ENCODE measurements at places on chromosomes 2 and 18.

GRCh38 chr2:139367416-139367815 lies 587.2 kb upstream of the NXPH2 start:
- no peak overlapping the region for H3K27ac ChIP-seq
- H3K36me3 ChIP-seq, result no peaks in the 10 kb centered on the region
- no peaks in the 10 kb centered on the region for H3K4me1 ChIP-seq
- no peak overlapping the region for H3K4me3 ChIP-seq
- DNase-seq, result no peak

DNA sequence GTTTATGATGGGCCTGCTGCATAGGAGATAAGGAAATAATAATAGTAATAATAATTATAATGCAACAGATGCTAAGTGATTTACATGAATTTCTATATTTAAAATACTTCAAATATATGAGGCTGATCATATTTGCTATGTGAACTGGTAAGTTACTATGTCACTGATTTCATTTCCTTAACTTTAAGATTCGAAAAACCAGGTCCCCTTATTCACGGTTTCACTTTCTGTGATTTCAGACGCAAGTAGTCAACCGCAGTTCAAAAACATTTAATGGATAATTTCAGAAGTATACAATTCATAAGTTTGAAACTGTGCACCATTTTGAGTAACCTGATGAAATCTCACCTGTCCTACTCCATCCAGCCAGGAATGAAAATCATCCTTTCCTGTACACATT lies 1697.1 kb upstream of the LRRTM1 start:
- no peaks in the 10 kb centered on the region for H3K36me3 ChIP-seq
- no peaks in the 10 kb centered on the region for H3K27me3 ChIP-seq
- H3K4me1 ChIP-seq, result no peaks in the 10 kb centered on the region
- H3K27ac ChIP-seq, result no peak overlapping the region
- H3K4me3 ChIP-seq, result no peak overlapping the region

- H3K36me3 ChIP-seq, result no peaks in the 10 kb centered on the region
- peak; percentile 71 for DNase-seq
- H3K4me1 ChIP-seq, result peaks cover 3% of the 10 kb centered on the region
Measured at GRCh38 chr2:7539760-7540159, 622.5 kb downstream of the RNF144A start.

DNA sequence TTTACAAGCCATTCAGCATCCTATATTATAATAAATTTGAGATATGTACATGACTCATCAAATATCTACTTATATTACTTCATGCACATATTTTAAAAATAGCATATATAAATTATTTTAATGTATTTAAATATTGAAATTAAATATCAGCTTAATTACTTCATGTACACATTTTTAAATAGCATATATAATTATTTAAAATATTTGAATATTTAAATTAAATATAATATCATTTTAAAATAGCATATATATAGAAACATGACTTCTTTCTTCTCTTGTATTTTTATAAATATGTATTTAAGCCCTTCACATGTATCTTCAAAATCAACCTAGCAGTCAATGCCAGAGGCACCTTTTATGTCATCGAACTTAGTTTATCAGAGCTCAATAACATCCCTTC lies 298.8 kb upstream of the DSEL start:
- no peak for DNase-seq
- no peaks in the 10 kb centered on the region for H3K4me1 ChIP-seq
- H3K27ac ChIP-seq, result no peak overlapping the region
- no peak overlapping the region for H3K4me3 ChIP-seq
- no peaks in the 10 kb centered on the region for H3K36me3 ChIP-seq

GRCh38 chr2:183740241-183740640 lies 616.0 kb downstream of the NUP35 start:
- H3K27me3 ChIP-seq, result no peaks in the 10 kb centered on the region
- H3K36me3 ChIP-seq, result no peaks in the 10 kb centered on the region
- no peaks in the 10 kb centered on the region for H3K4me1 ChIP-seq
- H3K4me3 ChIP-seq, result no peak overlapping the region
- no peak overlapping the region for H3K27ac ChIP-seq
- DNase-seq, result no peak

GRCh38 chr2:85669549-85669948 lies 1.6 kb upstream of the SFTPB start:
- H3K4me3 ChIP-seq, result no peak overlapping the region
- H3K36me3 ChIP-seq, result no peaks in the 10 kb centered on the region
- H3K27ac ChIP-seq, result no peak overlapping the region

DNA sequence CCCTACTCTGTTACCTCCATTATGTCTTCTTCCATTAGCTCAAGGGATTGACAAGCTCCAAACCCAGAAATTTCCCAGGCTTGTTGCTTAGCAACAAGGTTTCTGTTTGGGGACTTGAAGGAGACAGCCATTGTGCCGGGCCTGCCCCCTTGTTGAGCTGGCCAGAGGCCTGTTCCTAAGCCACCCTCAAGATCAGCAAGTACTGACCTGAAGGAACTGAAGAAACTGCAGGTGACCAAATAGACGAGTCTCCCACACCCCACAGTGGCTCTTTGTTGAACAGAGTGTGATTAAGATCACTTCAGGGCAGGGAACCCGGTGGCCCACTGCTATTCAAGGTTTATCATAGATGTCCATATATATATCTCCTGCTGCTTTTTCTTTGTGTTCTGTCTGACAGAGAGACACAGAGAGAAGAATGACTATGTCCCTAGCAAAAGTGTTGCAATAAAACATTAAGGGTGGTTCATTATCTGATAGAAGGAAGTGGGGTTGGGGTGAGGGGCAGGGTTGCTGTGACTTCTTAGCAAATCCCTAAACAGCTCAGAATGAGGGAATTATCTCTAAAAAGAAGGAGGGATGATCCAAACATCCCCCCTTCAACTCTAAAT lies 69.2 kb downstream of the RNF144A start:
- H3K4me1 ChIP-seq, result peaks cover 4% of the 10 kb centered on the region
- no peak overlapping the region for H3K27ac ChIP-seq
- H3K27me3 ChIP-seq, result no peaks in the 10 kb centered on the region
- H3K4me3 ChIP-seq, result no peak overlapping the region
- DNase-seq, result no peak

- DNase-seq, result no peak
- no peak overlapping the region for H3K4me3 ChIP-seq
- no peak overlapping the region for H3K27ac ChIP-seq
- H3K27me3 ChIP-seq, result no peaks in the 10 kb centered on the region
- H3K36me3 ChIP-seq, result no peaks in the 10 kb centered on the region
- no peaks in the 10 kb centered on the region for H3K4me1 ChIP-seq
Measured at GRCh38 chr18:5744659-5745058, 150.7 kb downstream of the TMEM200C start.

- no peaks in the 10 kb centered on the region for H3K36me3 ChIP-seq
- H3K4me1 ChIP-seq, result no peaks in the 10 kb centered on the region
- no peak overlapping the region for H3K4me3 ChIP-seq
- H3K27me3 ChIP-seq, result peaks cover 7% of the 10 kb centered on the region
- DNase-seq, result no peak
Measured at GRCh38 chr2:195805283-195805976, 148.4 kb downstream of the SLC39A10 start.

DNA sequence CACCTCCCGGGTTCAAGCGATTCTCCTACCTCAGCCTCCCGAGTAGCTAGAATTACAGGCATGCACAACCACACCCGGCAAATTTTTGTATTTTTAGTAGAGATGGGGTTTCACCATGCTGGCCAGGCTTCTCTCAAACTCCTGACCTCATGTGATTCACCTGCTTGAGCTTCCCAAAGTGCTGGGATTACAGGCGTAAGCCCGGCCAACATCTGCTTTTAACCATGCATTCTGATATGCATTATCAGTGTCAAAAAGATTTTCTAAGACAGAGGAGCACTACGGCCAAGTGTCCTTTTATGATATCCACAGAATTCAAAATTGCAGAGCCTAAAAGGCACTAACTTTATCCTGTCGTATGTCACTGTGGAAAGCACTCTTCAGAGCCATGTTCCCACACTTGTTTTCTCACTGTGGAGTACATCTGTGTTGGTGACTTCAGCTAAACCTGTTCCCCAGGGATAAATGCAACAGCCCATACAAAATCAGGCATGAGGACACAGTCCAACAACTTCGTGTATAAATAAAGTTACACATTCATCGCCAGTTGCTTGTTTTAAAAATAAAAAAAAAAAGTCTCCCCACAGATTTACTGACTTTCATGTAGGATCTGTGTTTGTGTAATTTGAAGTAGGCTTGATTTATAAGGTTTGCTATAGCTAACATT lies 56.4 kb downstream of the STK25 start:
- peaks cover 5% of the 10 kb centered on the region for H3K4me1 ChIP-seq
- no peak overlapping the region for H3K4me3 ChIP-seq
- DNase-seq, result peak; percentile 34
- H3K27me3 ChIP-seq, result no peaks in the 10 kb centered on the region
- no peaks in the 10 kb centered on the region for H3K36me3 ChIP-seq

DNA sequence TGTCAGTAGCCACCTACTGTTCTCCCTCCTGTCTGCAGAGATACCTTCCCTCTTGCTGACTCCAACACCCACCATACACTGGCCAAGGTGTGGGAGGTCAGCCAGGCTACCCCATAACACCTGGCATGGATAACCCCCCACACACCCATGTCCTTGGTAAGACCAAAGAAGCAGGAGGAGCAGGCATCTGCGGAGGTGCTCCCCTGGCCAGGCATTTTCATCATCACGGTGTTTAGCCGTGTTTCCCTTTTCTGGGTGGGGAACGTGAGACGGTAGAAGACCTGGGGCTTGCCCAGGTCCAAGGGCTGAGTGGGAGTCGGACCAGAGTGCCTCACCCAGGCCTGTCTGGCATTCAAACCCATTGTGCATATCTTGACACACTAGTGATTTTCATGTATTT lies 150.3 kb downstream of the SMAD7 start:
- no peak overlapping the region for H3K4me3 ChIP-seq
- no peaks in the 10 kb centered on the region for H3K27me3 ChIP-seq
- DNase-seq, result no peak
- H3K36me3 ChIP-seq, result no peaks in the 10 kb centered on the region

GRCh38 chr2:239854596-239854995 lies 170.5 kb downstream of the NDUFA10 start:
- H3K36me3 ChIP-seq, result no peaks in the 10 kb centered on the region
- H3K27ac ChIP-seq, result no peak overlapping the region
- no peaks in the 10 kb centered on the region for H3K4me1 ChIP-seq
- DNase-seq, result no peak
- no peaks in the 10 kb centered on the region for H3K27me3 ChIP-seq
- H3K4me3 ChIP-seq, result no peak overlapping the region

DNA sequence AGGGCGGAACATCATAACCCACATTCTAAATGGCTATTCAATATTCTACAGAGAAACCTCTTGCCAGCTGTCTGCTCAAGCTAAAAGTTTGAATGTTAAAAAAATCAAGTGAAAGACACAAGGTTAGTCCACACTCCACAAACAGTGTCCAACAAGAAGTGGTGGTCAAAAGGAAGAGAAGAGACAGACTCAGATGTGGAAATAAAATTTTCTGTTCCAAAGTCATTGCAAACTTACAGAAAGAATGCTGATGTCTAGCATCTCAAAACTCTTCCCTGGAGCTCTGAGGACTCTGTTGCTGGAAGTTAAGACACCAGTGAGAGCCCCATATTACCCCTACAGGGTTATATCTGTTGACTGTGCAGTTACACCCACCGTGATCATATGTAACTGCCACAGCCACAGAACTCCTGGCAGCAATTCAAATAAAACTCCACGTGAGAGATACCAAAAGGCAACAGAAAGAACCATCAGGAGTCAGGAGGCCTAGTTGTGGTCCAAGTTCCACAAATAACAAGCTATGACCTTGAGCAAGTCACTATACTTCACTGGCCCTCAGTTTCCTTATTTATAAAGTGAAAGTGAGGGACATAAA lies 60.9 kb downstream of the AAK1 start:
- DNase-seq, result no peak
- H3K27me3 ChIP-seq, result no peaks in the 10 kb centered on the region
- no peak overlapping the region for H3K4me3 ChIP-seq
- H3K27ac ChIP-seq, result no peak overlapping the region
- H3K4me1 ChIP-seq, result peaks cover 33% of the 10 kb centered on the region
- no peaks in the 10 kb centered on the region for H3K36me3 ChIP-seq

GRCh38 chr2:283996-284794 lies 3.7 kb downstream of the ALKAL2 start:
- no peaks in the 10 kb centered on the region for H3K4me1 ChIP-seq
- no peak overlapping the region for H3K4me3 ChIP-seq
- peaks cover 33% of the 10 kb centered on the region for H3K36me3 ChIP-seq
- H3K27me3 ChIP-seq, result no peaks in the 10 kb centered on the region

- no peak overlapping the region for H3K4me3 ChIP-seq
- DNase-seq, result no peak
- no peak overlapping the region for H3K27ac ChIP-seq
- no peaks in the 10 kb centered on the region for H3K27me3 ChIP-seq
Measured at GRCh38 chr18:48065601-48065995, 135.1 kb upstream of the SMAD2 start.

DNA sequence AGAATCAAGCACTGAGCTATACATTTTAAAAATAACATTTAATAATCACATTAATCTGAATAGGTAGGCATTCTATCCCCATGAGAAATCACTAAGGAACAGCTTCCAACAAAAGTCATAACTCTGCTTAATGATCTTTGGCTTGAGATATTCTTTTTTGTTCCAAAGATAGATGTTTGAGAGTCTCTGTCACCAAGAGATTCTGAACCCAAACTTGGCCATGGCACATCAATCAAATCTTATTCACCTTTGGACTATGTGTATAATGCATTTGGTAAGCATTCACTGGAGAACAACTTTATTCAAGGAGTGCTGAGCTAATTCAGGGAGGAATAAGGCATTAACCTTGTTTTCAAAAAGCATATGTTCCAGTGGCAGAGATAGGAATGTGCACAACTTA lies 743.3 kb downstream of the SLC4A3 start:
- H3K27ac ChIP-seq, result no peak overlapping the region
- no peaks in the 10 kb centered on the region for H3K27me3 ChIP-seq
- no peaks in the 10 kb centered on the region for H3K36me3 ChIP-seq
- H3K4me3 ChIP-seq, result no peak overlapping the region
- DNase-seq, result no peak

DNA sequence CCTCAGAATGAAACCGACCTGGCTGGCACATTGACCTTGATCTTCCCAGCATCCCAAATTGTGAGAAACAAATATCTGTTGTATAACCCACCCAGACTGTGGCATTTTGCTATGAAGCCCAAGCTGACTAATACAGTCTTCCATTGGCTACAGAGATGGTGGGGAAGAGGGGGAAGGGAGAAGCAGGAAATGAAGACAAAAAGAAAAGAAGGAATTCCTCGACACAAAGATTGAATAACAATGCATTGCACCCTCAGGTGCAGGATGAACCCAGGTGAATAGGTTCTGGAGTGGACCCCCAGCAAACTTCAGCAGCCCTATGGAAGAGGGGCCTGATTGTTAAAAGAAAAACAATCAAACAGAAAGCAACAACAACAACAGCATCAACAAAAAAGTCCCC lies 270.7 kb downstream of the FSIP2 start:
- no peaks in the 10 kb centered on the region for H3K4me1 ChIP-seq
- H3K4me3 ChIP-seq, result no peak overlapping the region
- DNase-seq, result no peak

DNA sequence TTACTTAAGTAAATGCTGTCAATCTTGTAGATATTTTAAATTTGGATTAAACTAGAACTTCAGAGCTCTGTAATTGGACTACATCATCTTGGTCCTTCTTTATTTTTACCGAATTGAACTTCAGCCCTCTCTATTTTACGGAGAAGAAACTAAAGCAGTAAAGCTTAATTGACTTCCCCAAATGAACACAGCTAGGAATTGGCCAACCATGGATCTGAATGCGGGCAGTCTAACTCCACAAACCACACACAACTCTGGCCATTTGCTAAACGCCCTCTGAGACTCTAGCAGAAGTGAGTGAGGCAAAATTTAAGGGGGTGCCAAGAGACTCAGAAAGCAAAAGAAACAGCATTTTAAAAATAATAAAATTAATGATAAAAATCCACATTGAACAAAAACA lies 86.3 kb upstream of the KCTD1 start:
- H3K4me3 ChIP-seq, result no peak overlapping the region
- H3K27ac ChIP-seq, result no peak overlapping the region
- no peaks in the 10 kb centered on the region for H3K27me3 ChIP-seq
- no peak for DNase-seq
- no peaks in the 10 kb centered on the region for H3K4me1 ChIP-seq
- no peaks in the 10 kb centered on the region for H3K36me3 ChIP-seq
